ENCODE measurements at places on chromosomes 13 and 19.

DNA sequence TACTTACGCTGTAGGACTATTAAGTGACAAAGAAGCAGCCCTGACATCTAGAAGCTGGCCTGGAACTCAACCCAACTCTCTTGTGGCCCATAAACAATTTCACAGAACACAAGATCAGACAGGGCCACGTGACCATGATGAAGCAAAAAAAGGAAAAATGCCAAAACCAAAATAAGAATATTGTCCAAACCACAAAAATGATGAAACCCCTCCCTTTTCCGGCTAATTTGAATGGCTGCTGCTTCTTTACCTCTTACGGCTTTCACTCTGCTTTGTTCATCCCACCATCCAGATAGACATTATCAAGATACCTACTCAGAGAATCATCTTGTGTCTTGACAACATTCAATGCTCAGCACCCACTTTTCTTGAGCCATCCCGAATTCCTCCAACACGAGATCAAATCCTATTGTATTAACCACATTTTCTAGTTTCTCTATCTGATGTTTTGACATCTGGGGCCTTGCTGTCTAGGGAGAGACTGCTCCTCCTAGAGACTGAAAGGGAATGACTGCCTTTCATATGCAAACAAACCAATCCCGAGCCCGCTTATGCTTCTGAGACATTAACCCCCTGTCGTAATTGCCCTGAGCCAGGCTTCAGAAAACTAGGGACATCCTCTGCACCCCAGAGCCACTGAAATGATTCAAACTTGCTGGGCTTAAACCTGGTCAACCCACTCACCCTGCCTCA, 186.3 kb downstream of the TDRD3 start:
- no peaks in the 10 kb centered on the region for H3K27me3 ChIP-seq
- H3K4me3 ChIP-seq = no peak overlapping the region
- H3K36me3 ChIP-seq = no peaks in the 10 kb centered on the region
- H3K27ac ChIP-seq = no peak overlapping the region
- DNase-seq = no peak
- H3K4me1 ChIP-seq = no peaks in the 10 kb centered on the region

- no peak overlapping the region for H3K4me3 ChIP-seq
- peaks cover 7% of the 10 kb centered on the region for H3K27me3 ChIP-seq
- no peak for DNase-seq
- no peaks in the 10 kb centered on the region for H3K36me3 ChIP-seq
- no peak overlapping the region for H3K27ac ChIP-seq
- no peaks in the 10 kb centered on the region for H3K4me1 ChIP-seq
Observed at GRCh38 chr13:46495651-46496050, 57.3 kb upstream of the LRCH1 start.

DNA sequence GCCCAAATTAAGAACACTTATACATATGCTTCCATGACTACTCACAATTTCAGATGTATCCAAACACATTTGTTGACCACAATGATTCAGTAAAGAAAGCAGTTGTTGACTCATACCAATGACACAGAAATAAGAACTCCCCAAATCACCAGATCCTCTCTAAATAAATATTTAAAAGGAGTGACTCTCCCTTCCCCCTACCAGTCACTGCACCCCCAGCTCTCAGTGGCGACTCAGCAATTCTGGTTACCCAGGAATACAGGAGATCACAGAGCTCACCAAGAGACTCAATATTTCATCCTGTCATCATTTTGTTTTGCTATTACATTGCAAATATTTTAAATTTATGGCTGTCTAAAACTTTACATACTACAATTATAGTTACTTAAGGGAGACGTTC, 131.5 kb downstream of the RGCC start:
- no peak overlapping the region for H3K27ac ChIP-seq
- DNase-seq = no peak
- H3K4me3 ChIP-seq = no peak overlapping the region
- peaks cover 18% of the 10 kb centered on the region for H3K36me3 ChIP-seq
- H3K27me3 ChIP-seq = no peaks in the 10 kb centered on the region

DNA sequence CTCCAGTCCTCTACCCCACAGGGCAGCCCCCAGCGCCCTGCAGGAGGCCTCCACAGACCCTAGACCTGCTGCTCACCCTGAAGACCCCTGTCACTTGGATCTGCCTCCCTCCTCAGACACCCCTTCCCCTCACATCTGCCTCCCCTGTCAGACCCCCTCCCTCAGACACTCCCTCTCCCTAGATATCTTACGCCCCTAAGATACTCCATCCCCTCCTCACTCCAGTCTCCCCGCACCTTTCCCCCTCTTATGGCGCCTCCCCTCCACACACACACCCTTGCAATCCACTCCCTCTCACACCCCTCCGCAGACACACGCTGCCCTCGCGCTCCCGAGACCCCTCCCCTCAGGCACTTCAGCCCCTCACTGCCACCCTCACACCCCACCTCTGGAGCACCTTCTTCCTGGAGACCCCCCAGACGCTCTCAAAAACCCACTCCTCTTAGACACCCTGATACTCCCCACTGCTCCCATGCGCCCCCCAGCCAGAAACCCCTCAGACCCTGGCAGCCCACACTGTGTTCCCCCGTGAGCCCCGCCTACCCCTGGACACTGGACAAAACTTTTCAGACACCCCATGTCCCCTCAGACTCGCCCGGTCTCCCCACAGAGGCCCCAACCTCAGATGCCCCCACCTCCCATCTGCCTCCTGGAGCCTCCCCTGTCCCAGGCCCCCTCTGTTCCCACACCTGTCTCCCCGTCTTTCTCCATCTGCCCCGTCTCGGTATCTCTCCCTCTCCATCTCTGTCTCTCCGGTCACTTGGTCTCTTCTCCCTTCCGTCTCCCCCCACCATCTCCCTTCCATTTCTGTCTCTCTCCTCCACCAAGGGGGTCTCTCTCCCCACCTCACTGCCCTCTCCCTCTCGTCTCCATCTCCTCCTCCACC, 14.5 kb downstream of the ERFL start:
- no peak overlapping the region for H3K4me3 ChIP-seq
- H3K27me3 ChIP-seq = peaks cover 15% of the 10 kb centered on the region
- no peak overlapping the region for H3K27ac ChIP-seq

- no peaks in the 10 kb centered on the region for H3K36me3 ChIP-seq
- no peaks in the 10 kb centered on the region for H3K4me1 ChIP-seq
- H3K4me3 ChIP-seq = no peak overlapping the region
- no peaks in the 10 kb centered on the region for H3K27me3 ChIP-seq
Observed at GRCh38 chr13:80704369-80704768, 363.4 kb upstream of the SPRY2 start.

- H3K36me3 ChIP-seq = no peaks in the 10 kb centered on the region
- H3K27ac ChIP-seq = no peak overlapping the region
- no peak overlapping the region for H3K4me3 ChIP-seq
- no peaks in the 10 kb centered on the region for H3K4me1 ChIP-seq
Observed at GRCh38 chr13:76826527-76826926, 59.7 kb downstream of the KCTD12 start.

- H3K4me1 ChIP-seq = no peaks in the 10 kb centered on the region
- peaks cover 8% of the 10 kb centered on the region for H3K27me3 ChIP-seq
- no peak overlapping the region for H3K27ac ChIP-seq
- no peaks in the 10 kb centered on the region for H3K36me3 ChIP-seq
- no peak overlapping the region for H3K4me3 ChIP-seq
Observed at GRCh38 chr19:34475026-34475974, 6.3 kb upstream of the WTIP start.

DNA sequence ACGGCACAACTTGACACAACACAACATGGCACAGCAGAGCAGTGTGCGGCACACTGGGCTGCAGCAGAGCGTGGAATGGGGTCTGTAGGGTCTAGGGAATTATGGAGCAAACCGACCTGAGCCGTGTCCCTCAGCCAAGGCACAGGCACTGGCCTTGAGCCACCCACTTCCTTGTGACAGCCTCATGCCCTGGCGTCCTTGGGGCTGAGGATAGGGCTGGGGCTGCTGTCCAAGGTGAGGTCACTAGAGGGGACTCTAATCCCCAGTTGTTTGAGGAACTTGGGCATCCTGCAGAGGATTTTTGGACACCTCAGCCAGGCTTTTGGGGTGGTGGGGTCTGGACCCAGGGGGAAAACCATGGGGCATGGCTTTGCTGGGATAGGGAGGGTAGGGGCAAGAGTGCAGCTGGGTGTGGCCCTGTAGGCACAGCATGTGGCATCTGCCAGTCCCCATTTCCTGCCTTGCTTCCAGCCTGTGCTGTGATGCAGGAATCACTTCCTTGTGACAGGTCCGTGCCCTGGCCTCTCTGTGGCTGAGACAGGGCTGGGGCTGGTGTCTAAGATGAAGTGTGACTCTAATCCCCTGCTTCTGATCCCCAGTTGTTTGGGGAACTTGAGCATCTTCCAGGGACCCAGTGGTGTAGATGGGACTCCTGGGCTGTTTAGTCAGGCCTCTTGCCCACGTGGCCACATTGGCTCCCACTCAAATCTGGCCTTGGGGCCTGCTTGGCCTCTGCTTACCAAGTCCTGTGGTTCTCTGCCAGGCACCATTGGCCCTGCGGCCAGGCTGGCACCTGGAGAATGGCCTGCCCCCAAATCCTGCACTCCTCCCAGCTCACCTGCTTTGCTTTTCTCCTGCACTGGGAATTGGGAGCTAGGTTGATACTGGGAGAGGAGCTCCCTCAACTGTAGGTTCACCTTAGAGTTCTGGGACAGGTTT, 78.5 kb downstream of the SCGB2B2 start:
- no peaks in the 10 kb centered on the region for H3K27me3 ChIP-seq
- H3K4me1 ChIP-seq = no peaks in the 10 kb centered on the region
- no peak overlapping the region for H3K4me3 ChIP-seq

DNA sequence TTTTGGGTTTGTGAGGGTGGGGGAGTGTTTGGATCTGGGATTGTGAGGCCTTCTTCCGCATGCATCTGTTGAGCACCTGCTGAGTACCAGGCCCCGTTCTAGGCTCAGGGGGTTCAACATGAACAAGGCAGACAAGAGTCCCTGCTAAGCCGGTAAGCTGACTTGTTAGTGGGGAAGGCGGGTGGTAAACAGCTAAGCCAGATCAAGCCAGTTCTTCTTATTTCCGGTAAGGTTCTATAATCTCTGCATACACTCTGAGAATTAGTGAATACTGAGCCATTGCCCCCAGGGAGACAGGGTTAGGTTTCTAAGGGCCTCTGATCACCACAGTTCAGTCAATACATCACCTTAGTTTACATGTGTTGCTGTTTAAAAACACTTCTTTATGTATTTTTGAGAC, 9.9 kb upstream of the EHD2 start:
- H3K36me3 ChIP-seq = peaks cover 29% of the 10 kb centered on the region
- no peak for DNase-seq
- no peak overlapping the region for H3K27ac ChIP-seq
- no peak overlapping the region for H3K4me3 ChIP-seq

DNA sequence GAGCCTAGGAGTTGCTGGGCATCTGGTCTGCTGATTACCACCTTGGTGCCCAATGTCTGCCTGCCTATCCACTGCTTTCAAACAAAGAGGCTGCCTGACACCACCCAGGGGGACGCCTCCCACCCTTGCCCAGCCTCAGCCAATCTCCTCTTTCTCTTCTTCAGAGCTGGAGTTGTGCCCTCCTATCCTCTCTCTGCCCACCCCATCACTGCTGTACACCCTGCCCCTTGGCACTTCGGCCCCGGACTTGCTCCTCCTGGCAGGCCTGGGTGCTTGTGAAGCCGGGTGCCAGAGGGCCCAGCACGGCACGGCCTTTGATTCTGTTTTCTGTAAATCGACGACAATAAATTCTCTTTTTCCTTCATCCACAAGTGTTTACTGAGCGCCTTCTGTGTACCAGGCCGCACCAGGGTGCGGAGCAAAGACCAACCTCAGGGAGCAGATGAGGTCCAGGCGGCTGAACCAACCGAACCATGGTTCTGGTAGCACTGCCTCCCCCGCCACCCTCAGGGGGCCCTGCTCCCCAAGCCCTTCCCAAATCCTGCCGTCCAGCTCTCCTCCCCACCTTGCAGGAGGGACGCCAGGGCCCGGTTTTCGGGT, 5.0 kb downstream of the RNF225 start:
- H3K4me3 ChIP-seq = peak overlapping the region; percentile 41
- DNase-seq = no peak
- H3K4me1 ChIP-seq = peaks cover 27% of the 10 kb centered on the region
- H3K27ac ChIP-seq = no peak overlapping the region

DNA sequence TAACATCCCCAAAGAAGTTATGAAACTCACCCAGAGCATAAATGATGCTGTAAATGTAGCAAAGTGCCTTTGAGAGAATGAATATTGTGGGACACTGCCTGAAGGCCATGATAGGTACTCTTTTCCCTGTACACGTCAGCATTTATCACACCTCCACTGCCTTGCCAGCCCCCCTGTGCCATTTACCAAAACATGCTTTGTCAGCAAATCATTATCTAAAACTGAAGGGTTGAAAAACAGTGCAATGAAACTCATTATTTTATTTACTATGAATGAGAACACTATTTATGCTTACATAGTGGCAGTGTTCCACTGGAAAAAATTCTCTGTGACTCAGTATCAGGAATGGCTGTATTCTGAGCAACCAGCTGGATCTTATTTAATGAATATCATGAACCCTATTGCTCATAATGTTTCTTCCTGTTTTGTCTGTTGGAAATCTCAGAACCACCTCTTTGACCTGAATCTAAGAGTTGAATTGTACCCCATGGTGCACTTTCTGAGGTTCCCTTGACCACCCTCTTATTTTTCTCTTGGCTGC, 564.1 kb downstream of the DCT start:
- H3K4me3 ChIP-seq = no peak overlapping the region
- no peaks in the 10 kb centered on the region for H3K27me3 ChIP-seq
- DNase-seq = no peak
- no peaks in the 10 kb centered on the region for H3K4me1 ChIP-seq

DNA sequence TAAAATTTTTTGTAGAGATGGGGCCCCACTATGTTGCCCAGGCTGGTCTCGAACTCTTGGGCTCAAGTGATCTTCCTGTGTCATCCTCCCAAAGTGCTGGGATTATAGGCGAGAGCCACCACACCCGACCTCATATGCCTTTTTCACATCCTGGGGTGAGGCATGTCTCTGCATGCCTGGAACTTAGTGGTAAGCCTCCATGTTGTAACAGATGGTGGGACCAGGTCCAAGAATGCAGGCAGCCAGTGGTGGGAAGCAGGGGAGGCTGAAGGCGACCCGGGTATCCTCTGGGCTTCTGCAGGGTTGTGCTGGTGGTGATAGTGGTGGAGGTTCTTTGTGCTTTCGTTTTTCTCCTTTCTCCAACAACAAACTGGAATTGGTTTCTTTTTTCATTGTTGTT, 30.1 kb upstream of the CCDC124 start:
- DNase-seq = no peak
- no peaks in the 10 kb centered on the region for H3K36me3 ChIP-seq
- no peak overlapping the region for H3K4me3 ChIP-seq

- H3K36me3 ChIP-seq = no peaks in the 10 kb centered on the region
- H3K27ac ChIP-seq = no peak overlapping the region
- no peak overlapping the region for H3K4me3 ChIP-seq
- no peaks in the 10 kb centered on the region for H3K4me1 ChIP-seq
Observed at GRCh38 chr13:96381681-96382080, 291.8 kb downstream of the HS6ST3 start.

GRCh38 chr13:37486171-37486681, 112.3 kb downstream of the POSTN start:
- no peaks in the 10 kb centered on the region for H3K27me3 ChIP-seq
- H3K4me1 ChIP-seq = no peaks in the 10 kb centered on the region

- H3K4me1 ChIP-seq = peaks cover 31% of the 10 kb centered on the region
- H3K27ac ChIP-seq = no peak overlapping the region
- H3K36me3 ChIP-seq = no peaks in the 10 kb centered on the region
- peak; percentile 49 for DNase-seq
Observed at GRCh38 chr19:6516018-6516658, 14.0 kb upstream of the TUBB4A start.
